ENCODE measurements at places on chromosomes 7 and 10.

DNA sequence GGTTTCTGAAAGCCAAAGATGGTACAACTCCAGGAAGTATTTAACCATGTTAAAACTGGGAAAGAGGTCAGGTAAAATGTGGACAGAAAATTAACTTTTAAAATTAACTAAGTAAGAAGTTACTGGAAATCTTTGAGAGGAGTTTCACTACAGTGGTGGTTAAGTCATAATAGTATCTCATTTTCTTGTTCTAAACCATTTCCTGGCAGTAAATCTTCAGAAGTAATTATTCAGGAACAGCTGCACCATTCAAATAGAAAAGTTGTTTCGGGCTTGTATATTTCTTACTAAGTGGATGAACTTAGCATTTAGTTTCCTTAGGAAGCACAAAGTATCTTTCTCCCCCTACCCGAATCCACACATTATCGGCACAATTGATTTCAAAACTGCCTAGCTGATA is 27.1 kb downstream of the COPG2 start:
- DNase-seq = no peak

GRCh38 chr10:95447685-95448084 is 113.5 kb downstream of the SORBS1 start:
- no peak for DNase-seq

DNA sequence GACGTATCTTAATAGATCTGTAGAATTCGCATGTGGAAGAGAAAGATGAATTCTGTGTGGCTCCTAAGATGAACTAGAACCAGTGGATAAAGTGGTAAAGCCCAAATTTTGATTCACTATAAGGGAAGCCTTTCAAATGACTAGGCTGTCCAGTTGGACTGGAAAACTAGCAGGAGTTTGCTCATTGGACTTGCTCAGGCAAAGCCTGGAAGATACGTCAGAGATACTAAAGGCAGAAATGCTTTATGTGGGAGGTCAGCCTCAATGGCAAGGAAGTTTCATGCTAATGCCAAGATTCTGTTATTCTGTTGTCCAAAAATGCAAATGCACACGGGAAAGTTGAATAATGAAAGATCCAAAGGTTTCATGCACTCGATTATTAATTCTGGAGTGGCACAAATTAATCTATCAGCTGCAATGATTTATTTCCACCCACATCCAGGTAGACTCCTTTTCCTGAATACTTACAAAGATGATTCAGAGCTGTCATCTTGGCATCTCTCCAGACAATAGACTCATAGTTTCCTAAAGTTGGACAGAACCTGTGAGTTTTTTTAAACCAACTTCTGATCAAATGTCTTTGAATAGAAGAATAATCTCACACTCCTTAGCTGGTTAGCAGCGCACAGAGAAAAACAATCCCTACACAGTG is 20.5 kb upstream of the PPP1R3C start:
- no peak for DNase-seq

- DNase-seq = no peak
These were observed 343.0 kb upstream of the NPSR1 start for GRCh38 chr7:34315032-34315431.

- DNase-seq = no peak
These were observed 43.3 kb downstream of the STK32C start for GRCh38 chr10:132264306-132264950.

- DNase-seq = no peak
These were observed 38.0 kb downstream of the UNC5B start for GRCh38 chr10:71250405-71250804.

DNA sequence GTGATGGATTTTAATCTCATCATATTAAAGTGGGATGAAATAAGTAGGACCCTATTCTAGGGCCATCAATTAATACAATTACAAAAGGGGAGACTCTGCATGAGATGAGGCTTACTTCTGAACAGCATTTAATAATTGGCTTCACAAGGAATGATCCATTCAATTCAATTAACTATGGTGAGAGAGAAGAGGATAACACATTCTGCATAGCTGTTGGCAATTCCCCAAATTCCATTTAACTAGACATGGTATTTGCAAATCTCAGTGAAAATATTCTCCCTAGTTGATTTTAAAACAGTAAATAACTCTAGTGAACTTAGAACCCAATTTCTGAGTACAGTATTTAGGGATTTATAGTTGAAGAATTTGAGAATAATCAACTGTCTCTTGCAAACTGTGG is 145.3 kb downstream of the NOC3L start:
- no peak for DNase-seq

GRCh38 chr10:86223256-86223655 is 143.3 kb downstream of the GRID1 start:
- no peak for DNase-seq

GRCh38 chr7:74231232-74231590 is 21.4 kb downstream of the LAT2 start:
- DNase-seq = no peak

DNA sequence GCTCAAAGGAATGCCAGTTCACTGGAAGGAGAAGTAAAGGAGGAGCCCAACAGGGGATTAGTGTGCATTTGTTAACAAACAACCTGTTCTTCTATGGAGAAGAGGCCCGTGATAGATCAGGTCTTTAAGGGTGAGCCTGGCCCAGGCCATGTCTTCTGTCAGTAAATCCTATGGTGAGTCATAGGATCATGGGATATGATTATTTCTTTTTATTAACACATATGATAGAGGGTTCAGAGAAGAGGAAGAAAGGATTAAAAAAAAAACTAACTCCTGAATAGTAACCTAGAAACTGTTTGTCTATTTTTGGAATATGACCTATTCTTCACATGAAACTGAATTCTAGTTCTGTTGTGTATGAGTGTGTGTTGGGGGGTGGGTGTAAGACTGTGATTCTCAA is 70.4 kb downstream of the GPR158 start:
- no peak for DNase-seq

GRCh38 chr10:35495521-35496119 is 109.5 kb upstream of the GJD4 start:
- DNase-seq = peak; percentile 1

- no peak for DNase-seq
These were observed 123.7 kb downstream of the CUBN start for GRCh38 chr10:17005621-17006566.

GRCh38 chr10:73906524-73907447 is 4.1 kb upstream of the PLAU start:
- peak; percentile 61 for DNase-seq

DNA sequence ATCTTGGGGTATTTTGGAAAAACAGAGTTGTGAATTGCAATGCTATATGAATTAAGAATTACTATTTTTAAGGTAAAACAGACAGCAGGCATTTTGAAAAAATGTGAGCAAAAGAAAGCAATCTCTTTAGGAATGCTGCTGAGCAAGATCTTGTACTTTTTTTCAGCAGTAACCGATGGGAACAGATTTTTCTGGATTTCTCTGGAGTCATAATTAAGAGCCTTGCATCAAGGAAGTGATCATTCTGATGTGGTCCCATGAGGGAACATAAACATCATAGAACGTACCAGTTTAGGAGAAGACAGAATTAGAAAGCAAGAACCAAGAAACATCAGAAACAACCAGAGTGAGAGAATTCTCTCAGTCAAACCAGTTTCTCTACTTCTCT is 157.0 kb upstream of the AGR3 start:
- no peak for DNase-seq

DNA sequence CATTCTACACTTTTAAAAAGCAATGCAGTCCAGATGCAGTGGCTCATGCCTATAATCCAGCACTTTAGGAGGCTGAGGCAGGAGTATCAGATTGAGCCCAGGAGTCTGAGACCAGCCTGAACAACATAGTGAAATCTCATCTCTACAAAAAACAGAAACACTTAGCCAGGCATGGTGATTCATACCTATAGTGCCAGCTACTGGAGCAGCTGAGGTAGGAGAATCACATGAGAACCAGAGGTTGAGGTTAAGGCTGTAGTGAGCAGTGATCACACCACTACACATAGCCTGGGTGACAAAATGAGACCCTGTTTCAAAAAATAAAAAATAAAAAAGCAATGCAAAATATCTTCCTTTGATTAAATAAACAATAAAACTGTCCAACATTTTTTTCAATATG is 205.2 kb downstream of the GRM8 start:
- no peak for DNase-seq
